Lung (tissue), 17 donors: ENCODE measurements at places on chromosomes 1 and 21. TPM values are rescaled to one million over a fixed set of nuclear protein-coding genes. Genes with fewer than 3 reads are reported as not detected.

- DNase-seq = no peak
Observed at GRCh38 chr1:12678350-12678749, 34.5 kb downstream of the AADACL4 start.

GRCh38 chr1:112866151-112866550 lies 89.8 kb downstream of the SLC16A1 start:
- no peak for DNase-seq

DNA sequence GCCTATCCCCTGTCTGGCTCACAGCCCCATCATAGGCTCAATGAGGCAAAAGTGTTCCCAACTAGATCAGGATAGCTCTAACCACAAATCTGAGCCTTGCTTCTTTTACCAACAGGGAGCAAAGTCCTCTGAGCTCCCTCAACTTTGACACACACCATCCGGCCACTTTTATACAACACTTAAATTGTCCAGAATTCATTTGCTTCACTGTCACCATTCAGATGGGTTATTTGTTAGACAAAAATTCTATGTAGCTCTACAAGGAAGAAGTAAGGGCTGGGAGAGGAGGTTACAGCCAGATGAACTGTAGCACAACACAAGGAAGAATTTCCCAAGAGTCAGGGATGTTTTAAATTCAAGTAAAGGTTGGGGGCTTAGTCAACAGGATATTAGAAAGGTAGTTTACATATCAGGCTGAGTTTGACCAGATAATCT lies 50.8 kb downstream of the TGFBR3 start:
- DNase-seq = no peak

DNA sequence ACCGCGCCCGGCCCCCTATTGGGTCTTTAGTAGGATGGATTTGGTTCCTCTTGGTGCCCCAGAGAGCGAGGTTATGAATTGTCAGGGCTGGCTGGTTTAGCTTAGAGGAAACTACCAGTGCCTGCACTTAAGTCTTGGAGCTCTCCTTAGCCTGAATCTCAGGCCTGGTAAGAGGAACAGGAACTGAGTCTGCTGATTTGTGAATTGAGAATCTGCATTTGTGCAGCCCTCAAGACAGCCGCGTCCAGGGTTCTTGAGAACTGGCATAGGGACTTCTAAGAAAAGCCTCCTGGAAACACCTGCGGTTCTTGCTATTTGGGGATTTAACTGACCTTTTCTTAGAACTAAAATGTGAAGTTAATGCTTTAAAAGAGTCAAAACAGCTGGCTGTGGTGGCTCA lies 1.7 kb downstream of the NECAP2 start:
- no peak for DNase-seq

DNA sequence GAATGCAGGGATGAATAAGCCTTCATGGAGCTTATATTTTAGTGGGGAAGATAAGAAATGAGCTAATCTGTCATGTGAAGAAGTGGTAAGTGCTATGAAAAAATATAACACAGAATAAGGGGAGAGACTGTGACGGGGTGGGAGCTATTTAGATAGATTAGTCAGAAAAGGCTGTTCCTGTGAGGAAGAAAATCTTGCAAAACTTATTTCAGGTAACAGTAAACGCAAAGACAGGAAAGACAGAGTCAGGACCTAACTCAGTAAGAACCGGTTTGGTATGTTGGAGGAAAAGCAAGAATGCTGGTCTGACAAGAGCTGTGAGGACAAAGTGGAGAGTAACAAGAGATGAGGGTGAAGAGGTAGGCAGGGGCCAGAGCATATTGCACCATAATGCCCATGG lies 22.0 kb downstream of the GNAI3 start:
- peak; percentile 69 for DNase-seq

DNA sequence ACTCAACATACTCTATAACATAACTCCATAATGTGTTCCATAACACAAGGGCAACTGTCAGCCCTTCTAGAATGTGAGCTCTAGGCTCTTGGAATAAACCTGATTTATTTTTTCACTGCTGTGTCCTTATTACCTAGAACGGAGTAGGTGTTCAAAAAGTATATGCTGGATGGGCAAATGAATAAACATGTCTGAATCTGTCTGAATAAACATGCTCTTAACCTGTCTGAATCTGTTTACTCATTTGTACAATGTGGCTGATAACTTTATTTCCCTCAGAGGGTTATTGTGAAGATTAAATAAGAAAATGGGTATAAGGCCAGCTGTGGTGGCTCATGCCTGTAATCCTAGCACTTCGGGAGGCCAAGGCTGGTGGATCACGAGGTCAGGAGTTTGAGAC lies 42.3 kb downstream of the AZIN2 start:
- DNase-seq = no peak

GRCh38 chr1:107739201-107739600 lies 225.8 kb downstream of the VAV3 start:
- DNase-seq = peak; percentile 61

- DNase-seq = no peak
Observed at GRCh38 chr21:29832217-29832616, 107.6 kb downstream of the GRIK1 start.

DNA sequence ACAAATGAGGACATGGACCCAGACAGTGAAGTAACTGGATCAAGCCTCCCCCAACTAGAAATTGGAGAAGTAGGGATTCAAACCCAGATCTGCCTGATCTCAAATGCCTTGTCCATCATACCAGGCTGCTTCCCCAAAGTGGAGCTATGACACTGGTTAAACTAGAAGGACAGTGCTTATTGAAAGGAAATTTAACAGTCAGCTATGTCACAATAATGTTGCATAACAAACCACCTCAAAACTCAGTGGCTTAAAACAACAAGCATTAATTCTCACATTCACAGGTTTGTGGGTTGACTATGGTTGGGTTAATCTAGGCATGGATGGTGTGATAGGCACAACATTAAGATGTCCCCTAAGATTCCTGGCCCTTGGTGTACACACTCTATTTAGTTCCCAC lies 107.1 kb downstream of the TAS1R2 start:
- no peak for DNase-seq

DNA sequence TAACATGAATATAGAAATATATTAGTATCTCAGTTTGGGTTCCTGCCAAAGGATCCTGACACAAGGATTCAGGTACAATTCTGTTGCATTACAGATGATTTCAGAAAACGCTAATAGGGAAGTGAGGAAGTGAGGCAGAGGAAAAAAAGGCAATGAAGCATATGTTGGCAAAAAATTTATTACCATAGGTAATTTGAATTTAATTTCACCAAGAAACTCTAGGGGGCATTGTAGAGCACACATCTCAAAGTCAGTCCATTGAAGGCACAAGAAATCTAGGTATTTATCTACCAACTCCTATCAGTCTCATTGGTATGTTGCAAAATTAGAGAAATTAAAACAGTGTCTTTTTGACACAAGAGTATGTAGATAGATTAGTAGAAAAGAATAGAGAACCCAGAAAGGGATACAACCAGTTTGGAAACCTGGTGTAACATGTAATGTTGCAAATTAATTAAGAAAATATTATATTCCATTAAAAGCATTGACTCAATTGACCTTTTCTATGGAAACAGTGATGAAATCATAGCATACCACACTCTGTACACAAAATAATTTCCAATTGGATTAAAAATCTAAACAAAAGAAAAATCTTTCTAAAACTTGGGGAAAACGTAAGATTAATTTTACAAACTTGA lies 104.9 kb upstream of the SNX7 start:
- no peak for DNase-seq

- DNase-seq = no peak
Observed at GRCh38 chr1:209544098-209544497, 39.4 kb upstream of the CAMK1G start.

SHISA4 gene
- 15.8 TPM for total RNA-seq

TNNI3K gene
- total RNA-seq = not detected

S100A2 gene
- total RNA-seq = 41.2 TPM
